RCC 7860 (cell line): ENCODE measurements at places on chromosomes 5 and 9.

GRCh38 chr9:86277072-86277471 lies 5.3 kb downstream of the ISCA1 start:
- DNase-seq = no peak

DNA sequence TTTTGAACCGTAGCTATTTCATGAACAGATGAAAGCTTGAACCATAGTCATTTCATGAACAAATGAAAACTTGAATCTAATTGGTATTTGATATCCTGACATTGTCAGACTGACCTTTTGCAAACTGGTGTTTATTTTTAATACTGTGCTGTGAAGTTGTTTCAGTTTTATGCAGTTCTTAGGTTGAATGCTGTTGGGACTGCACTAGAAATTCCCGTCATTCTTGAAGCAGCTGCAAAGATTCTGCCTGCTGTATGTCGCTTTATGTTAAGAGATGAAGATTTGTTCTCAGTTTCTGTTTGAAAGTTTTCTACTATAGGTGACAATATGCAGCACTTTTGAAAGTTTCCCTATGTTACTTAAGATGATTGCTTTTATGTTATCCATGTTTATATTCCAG lies 22.5 kb upstream of the FAM120AOS start:
- DNase-seq = no peak

DNA sequence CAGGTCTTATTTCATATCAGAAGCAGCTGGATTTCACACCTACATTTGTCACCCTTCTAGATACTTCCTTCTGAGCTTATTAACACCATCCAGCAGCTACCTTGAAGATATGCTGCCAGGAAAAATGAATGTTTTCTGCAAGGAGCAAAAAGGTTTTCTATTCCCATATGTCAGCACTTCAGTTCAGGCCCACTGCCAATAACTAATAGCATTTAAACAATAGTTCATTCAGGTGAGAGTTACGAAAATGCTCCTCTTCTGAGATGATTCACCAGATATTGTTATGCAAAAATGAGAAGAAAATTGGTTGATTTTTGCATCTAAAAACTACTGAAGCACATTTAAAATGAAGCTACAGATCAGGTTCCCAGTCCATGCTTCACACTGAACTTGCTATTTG lies 56.4 kb upstream of the ISL1 start:
- DNase-seq = no peak

GRCh38 chr5:169415371-169415770 lies 114.4 kb upstream of the SLIT3 start:
- DNase-seq = no peak

GRCh38 chr9:114488398-114489129 lies 16.7 kb downstream of the WHRN start:
- no peak for DNase-seq

GRCh38 chr5:135141303-135142268 lies 107.6 kb upstream of the PITX1 start:
- no peak for DNase-seq

GRCh38 chr5:122110987-122111386 lies 18.4 kb upstream of the ZNF474 start:
- DNase-seq = no peak

GRCh38 chr5:50744776-50745175 lies 78.3 kb downstream of the PARP8 start:
- DNase-seq = peak; percentile 40

DNA sequence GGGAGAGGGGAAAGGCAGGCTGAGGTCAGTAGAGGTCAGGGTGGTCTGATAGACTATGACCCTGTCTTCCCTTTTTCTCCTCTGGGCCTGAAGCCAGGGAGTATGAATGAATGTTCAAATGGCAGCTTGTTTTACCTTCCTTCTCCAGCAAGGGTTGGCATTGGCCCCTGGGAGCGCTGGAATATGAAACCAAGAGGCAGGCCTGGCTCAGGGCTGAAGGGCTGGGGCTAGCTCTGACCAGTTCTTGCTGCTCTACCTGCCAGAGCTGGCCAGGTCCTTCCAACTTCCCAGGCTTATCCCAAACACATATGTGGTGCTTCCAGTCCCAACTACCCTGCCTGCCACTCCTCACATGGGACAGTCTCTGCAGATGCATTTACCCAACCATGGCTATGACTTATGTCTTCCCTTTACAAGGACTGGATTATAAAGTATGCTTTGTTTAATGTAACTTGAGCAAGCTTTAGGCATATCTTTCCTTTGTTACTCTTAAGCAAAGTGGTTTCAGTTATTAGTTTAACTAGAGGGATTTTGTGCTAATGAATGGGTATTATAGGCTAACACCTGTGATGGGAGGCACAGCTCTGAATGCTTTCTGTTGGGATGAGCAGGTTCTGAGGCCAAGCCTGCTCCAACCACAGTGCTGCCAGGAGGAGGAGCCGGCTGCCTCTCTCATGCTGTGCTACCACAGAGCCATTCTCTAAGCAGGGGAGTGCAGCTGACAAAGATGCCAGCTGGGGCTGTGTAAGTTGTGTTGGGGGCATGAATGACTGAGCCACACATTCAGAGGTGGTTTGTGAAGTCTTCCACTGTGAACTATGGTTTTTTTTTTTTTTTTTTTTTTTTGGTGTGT lies 6.1 kb downstream of the CCNI2 start:
- DNase-seq = no peak
